ENCODE measurements at places on chromosomes 7 and 10.

DNA sequence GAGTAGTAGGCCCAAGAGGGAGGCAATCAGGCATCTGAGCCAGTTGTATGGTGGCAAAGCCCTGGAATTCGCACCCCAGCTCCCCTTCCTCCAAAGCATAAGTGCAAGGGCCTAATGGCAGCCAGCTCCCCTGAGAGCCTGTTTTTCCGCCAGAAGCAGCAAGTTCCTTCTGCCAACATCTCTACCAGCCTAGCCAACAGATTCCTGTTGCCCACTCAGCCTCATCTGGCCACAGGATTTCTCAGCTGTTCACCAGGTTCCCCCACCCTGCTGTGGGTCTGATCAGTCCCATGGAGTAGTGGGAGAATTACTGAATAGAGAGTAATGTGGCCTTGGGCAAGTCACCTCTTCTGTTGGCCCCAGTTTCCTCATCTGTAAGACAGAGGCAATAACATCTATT, 186.2 kb upstream of the PDE1C start:
- DNase-seq: no peak

- DNase-seq: no peak
Measured at GRCh38 chr10:42594246-42594650, 44.1 kb downstream of the ZNF33B start.

DNA sequence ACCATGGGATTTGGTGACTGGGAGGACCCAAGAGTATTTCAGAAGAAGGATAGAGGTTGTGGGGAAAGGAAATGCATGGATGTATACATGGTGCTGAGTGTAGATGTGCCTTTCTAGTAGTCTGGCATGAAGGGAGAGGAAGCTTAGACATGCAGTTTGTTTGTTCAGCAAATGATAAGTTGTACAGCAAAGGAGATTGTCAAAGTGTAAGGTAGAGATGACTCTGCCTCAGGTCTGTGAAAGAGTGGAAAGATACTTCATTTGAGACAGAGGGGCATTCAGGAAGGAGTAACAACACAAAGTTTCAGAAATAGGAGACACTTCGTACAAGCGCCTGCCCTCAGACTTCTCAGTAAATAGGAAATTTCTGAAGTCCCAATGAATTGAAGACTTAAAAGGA, 152.3 kb downstream of the CELF2 start:
- no peak for DNase-seq

DNA sequence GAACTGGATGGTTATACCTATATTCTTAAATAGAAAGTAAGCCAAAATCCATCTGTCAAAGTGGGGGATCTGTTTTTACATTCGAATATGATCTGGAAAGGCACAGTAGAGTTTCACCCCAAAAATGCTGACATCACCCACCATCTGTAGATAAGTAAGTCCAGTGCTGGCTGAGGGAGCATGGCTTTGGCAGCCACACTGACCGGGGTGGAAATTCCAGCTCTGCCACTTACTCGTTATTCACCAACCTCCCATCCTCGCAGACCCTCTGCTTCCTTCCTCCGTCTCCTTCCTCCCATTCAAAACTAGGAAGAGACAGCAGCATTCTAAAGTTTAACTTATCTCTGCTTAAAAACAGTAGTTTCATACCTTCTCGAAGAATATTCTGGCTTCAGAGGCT, 84.9 kb upstream of the GATA3 start:
- DNase-seq: no peak

GRCh38 chr7:11427686-11428273, 404.2 kb downstream of the THSD7A start:
- no peak for DNase-seq

GRCh38 chr10:5434017-5434753, 21.8 kb downstream of the NET1 start:
- DNase-seq: no peak

GRCh38 chr7:132251327-132251659, 325.0 kb downstream of the PLXNA4 start:
- DNase-seq: no peak

DNA sequence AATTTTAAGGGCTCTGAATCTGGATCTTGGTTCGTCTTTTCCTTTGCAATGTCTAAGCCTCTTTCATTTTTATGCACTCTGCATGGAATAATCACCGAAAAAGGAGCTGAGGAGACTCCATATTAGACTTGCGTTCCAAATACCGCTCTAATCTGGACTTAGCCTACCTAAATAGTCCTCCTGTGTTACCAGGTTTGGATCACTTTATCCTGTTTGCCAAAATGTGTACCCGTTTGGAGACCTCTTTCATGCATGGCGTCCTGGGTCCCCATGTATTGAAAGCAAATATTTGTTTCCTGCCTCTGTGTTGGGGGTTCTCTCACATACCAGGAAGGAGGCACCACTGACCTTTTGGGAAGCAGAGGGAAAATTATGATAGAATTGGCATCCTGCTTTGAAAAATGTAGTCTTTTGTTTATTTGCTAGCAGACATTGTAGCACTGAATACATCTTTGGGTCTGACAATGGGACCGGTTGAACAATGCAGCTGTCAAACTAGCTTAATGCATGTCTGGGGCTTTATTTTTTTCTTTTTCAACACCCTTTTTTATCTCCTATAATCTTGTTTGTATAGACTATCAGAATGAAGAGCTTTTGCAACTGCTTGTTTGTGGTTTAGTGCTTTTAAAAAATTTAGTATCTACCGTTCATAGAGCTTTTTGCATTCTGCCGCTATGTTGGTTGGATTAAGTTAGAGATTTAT, 11.8 kb upstream of the CELF2 start:
- DNase-seq: no peak

- no peak for DNase-seq
Measured at GRCh38 chr7:80659120-80660055, 20.9 kb downstream of the CD36 start.

GRCh38 chr10:98154076-98154475, 19.6 kb downstream of the R3HCC1L start:
- no peak for DNase-seq

GRCh38 chr10:101718690-101719275, 23.8 kb upstream of the FBXW4 start:
- no peak for DNase-seq

GRCh38 chr7:2023877-2024566, 208.7 kb downstream of the MAD1L1 start:
- no peak for DNase-seq

Measured in stimulated activated CD4-positive, alpha-beta T cell treated with anti-CD3 and anti-CD28 coated beads, Interleukin-1b, Interleukin-23, amount 100 ng/mL, for 1 hour (primary cell).